Chondrocyte (in vitro differentiated cells): ENCODE measurements at places on chromosomes 2 and 18. TPM values are rescaled to one million over a fixed set of nuclear protein-coding genes. Genes with fewer than 3 reads are reported as not detected.

Gene ANKRD30B
- total RNA-seq = not detected in 3 replicates

Gene ZC3H6
- 6.6 to 9.4 TPM (median 8.6 TPM) in 3 replicates for total RNA-seq

Gene DES
- total RNA-seq = 0.70 to 19.8 TPM (median 15.5 TPM) in 3 replicates

Gene CYP1B1
- total RNA-seq = 60.6 to 135 TPM (median 133 TPM) in 3 replicates

Gene LCT
- not detected in 3 replicates for total RNA-seq

Gene ANKAR
- 4.0 to 6.4 TPM (median 4.4 TPM) in 3 replicates for total RNA-seq

Gene AOX1
- 1.7 to 3.4 TPM (median 2.0 TPM) in 3 replicates for total RNA-seq

Gene ADAM23
- 19.2 to 24.5 TPM (median 22.7 TPM) in 3 replicates for total RNA-seq

Gene CENPA
- total RNA-seq = 2.6 to 6.2 TPM (median 4.6 TPM) in 3 replicates

Gene DCDC2C
- total RNA-seq = not detected in 3 replicates

Gene VAMP5
- 1.8 to 2.4 TPM in 2 of 3 replicates, not detected in the other for total RNA-seq

Gene BOLL
- not detected in 3 replicates for total RNA-seq

DNA sequence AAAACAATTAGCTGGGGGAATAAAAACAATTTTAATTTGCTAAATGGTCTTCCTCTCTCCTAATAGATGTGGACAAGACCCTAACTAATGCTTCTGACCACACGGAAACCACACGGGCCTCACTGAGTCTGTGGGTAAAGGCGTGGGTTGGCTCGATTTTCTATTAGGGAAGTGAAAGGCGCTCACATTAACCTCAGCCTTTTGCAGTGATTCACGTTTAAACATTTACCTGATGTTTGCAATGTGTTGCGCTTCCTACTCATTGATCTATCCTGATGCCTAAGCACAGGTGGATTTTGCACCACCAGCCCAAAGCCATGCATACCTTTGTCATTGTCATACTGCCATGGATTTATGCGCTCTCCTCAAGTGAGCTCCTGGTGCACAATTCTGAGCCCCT lies 35.6 kb upstream of the NRP2 start:
- H3K4me3 ChIP-seq = no peak overlapping the region
- H3K4me1 ChIP-seq = peaks cover 9% of the 10 kb centered on the region
- H3K36me3 ChIP-seq = no peaks in the 10 kb centered on the region

DNA sequence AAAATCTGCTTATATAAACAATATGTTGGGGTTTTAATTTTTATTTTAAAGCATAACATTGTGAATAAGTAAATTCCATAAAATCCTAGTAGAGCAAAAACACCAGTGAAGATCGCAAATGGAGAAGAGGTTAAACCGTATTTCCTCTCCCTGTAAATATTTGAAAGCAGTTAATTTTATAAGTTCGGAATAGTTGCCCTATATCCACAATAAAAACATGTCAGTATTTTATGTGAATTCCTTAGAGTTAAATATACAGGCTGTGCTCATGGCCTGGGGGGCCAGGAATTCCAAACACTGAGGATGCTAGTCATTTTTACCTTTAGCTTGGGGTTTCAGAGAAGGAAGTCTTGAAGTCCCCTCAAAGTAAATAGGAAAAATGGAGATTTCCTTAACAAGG lies 135.0 kb downstream of the FIGN start:
- no peak for DNase-seq
- H3K4me1 ChIP-seq = peaks cover 84% of the 10 kb centered on the region
- peak overlapping the region; percentile 80 for H3K27ac ChIP-seq
- H3K27me3 ChIP-seq = no peaks in the 10 kb centered on the region
- H3K4me3 ChIP-seq = peak overlapping the region; percentile 41

GRCh38 chr2:227536445-227536844 lies 62.2 kb upstream of the SCYGR2 start:
- DNase-seq = no peak
- no peaks in the 10 kb centered on the region for H3K4me1 ChIP-seq
- H3K36me3 ChIP-seq = peaks cover 35% of the 10 kb centered on the region
- no peaks in the 10 kb centered on the region for H3K27me3 ChIP-seq
- no peak overlapping the region for H3K4me3 ChIP-seq

DNA sequence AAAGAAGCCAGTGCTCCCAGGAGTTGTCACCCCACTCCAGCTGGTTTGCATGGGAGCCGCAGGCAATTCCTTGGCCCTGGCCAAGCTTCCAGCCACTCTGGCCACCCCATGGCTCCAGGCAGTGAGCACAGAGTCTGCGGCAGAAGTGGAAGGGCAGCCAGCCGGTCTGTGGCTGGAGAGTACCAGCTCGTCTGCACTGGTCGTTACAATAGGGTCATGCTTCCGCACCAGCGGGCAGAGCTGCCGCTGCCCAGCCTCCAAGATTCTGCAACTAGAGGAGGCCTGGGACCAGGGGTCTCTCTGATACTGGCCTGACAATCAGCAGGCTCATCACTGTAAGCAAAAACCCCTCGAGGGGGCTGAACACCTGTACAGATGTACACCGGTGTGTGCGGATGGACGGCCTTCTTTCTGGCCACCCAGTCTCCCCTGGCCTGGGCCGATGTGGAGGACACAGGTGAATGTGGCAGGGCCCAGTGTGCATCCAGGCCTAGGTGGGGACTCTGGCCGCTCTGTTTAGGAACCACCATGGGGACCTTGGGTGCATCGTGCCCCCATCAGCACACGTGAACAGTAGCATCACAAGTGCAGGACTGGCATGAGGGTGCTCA lies 51.9 kb upstream of the ODC1 start:
- no peak for DNase-seq
- H3K4me3 ChIP-seq = no peak overlapping the region
- H3K36me3 ChIP-seq = no peaks in the 10 kb centered on the region
- peaks cover 6% of the 10 kb centered on the region for H3K4me1 ChIP-seq

DNA sequence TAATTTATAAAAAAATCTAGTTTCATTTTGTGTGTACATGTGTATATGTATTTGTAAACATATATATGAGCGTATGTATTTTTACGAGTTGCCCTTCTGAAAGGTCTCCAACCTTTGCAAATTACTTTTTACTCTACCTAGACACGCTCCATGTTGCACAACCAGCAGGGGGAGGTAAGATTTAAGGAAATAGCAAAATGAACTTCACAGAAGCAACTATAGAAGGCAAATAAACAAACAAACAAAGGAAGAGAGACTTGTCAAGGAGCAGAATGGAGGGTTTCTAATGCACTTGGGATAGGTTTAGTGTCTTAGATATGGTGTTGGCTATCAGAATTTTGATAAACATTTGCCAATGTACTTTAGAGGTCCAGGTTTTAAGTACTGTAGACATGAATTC lies 820.5 kb upstream of the POU3F3 start:
- H3K36me3 ChIP-seq = no peaks in the 10 kb centered on the region
- peaks cover 4% of the 10 kb centered on the region for H3K4me1 ChIP-seq
- no peak overlapping the region for H3K27ac ChIP-seq
- H3K4me3 ChIP-seq = no peak overlapping the region
- DNase-seq = no peak
- no peaks in the 10 kb centered on the region for H3K27me3 ChIP-seq

GRCh38 chr2:229611360-229611759 lies 103.0 kb downstream of the DNER start:
- H3K36me3 ChIP-seq = no peaks in the 10 kb centered on the region
- H3K27me3 ChIP-seq = no peaks in the 10 kb centered on the region
- DNase-seq = no peak
- H3K4me1 ChIP-seq = no peaks in the 10 kb centered on the region
- H3K27ac ChIP-seq = no peak overlapping the region
- H3K4me3 ChIP-seq = no peak overlapping the region

GRCh38 chr2:12694990-12695774 lies 21.6 kb upstream of the TRIB2 start:
- no peak overlapping the region for H3K4me3 ChIP-seq
- H3K36me3 ChIP-seq = peaks cover 4% of the 10 kb centered on the region
- H3K27ac ChIP-seq = no peak overlapping the region
- H3K4me1 ChIP-seq = no peaks in the 10 kb centered on the region

DNA sequence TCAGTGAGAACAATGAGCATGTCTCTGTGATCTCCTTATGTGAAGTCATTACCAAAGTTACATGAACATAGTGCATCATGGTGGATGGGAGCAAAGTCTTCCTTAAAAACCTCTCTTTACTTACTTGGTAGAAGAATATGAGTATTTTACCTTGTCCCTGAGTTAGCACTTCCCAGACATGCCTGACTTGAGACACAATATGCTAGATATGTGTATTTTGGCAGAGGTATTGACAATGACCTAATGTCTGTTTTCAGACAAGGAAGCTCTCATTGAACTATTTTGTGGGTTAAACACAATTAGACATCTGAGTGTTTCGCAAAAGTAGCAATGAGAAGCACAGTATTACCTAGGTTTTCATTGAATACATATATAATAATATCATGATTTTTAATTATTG lies 99.1 kb upstream of the MC4R start:
- no peak overlapping the region for H3K27ac ChIP-seq
- H3K4me1 ChIP-seq = peaks cover 22% of the 10 kb centered on the region
- no peaks in the 10 kb centered on the region for H3K27me3 ChIP-seq
- H3K36me3 ChIP-seq = no peaks in the 10 kb centered on the region

DNA sequence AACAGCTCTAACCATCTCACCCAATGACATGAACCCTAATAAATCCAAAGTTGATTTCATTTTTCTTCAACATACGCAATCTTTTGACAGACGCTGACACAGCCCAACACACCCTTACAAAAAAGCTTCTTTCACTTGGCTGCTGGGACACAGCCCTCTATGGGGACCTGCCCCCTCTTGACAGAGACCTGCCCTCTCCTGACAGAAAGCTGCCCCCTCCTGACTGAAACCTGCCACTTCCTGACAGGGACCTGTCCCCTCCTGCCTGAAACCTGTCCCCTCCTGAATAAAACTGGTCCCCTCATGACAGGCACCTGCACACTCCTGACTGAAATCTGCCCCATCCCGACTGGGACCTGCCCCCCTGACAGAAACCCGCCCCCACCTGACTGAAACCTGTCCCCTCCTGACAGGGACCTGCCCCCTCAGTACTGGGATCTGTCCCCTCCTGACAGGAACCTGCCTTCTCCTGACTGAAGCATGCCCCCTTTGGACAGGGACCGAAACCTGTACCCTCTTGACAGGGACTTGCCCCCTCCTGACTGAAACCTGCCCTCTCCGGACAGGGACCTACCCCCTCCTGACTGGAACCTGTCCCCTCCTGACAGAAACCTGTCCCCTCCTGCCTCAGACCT lies 87.9 kb downstream of the PXDN start:
- H3K27me3 ChIP-seq = no peaks in the 10 kb centered on the region
- H3K4me1 ChIP-seq = peaks cover 8% of the 10 kb centered on the region
- no peak overlapping the region for H3K4me3 ChIP-seq
- H3K36me3 ChIP-seq = peaks cover 27% of the 10 kb centered on the region

GRCh38 chr2:25347205-25347815 lies 5.6 kb upstream of the DNMT3A start:
- H3K27ac ChIP-seq = no peak overlapping the region
- H3K36me3 ChIP-seq = no peaks in the 10 kb centered on the region
- no peak overlapping the region for H3K4me3 ChIP-seq
- peaks cover 6% of the 10 kb centered on the region for H3K4me1 ChIP-seq
- no peak for DNase-seq

GRCh38 chr18:23540867-23541266 lies 37.6 kb downstream of the RMC1 start:
- no peaks in the 10 kb centered on the region for H3K27me3 ChIP-seq
- peak overlapping the region; percentile 32 for H3K27ac ChIP-seq
- H3K36me3 ChIP-seq = peaks cover 44% of the 10 kb centered on the region
- no peak overlapping the region for H3K4me3 ChIP-seq

GRCh38 chr18:3014503-3015203 lies 1.7 kb upstream of the LPIN2 start:
- no peak overlapping the region for H3K4me3 ChIP-seq
- H3K4me1 ChIP-seq = peaks cover 61% of the 10 kb centered on the region
- peak overlapping the region; percentile 18 for H3K27ac ChIP-seq
- H3K36me3 ChIP-seq = peaks cover 10% of the 10 kb centered on the region

GRCh38 chr2:171432969-171433762 lies 624 bp downstream of the METTL8 start:
- H3K4me1 ChIP-seq = peaks cover 36% of the 10 kb centered on the region
- DNase-seq = no peak
- H3K36me3 ChIP-seq = peaks cover 20% of the 10 kb centered on the region
- no peaks in the 10 kb centered on the region for H3K27me3 ChIP-seq
- H3K4me3 ChIP-seq = peak overlapping the region; percentile 76

- no peak overlapping the region for H3K27ac ChIP-seq
- H3K27me3 ChIP-seq = peaks cover 19% of the 10 kb centered on the region
- peaks cover 2% of the 10 kb centered on the region for H3K36me3 ChIP-seq
These were observed 13.5 kb downstream of the GPR39 start for GRCh38 chr2:132429941-132430573.

DNA sequence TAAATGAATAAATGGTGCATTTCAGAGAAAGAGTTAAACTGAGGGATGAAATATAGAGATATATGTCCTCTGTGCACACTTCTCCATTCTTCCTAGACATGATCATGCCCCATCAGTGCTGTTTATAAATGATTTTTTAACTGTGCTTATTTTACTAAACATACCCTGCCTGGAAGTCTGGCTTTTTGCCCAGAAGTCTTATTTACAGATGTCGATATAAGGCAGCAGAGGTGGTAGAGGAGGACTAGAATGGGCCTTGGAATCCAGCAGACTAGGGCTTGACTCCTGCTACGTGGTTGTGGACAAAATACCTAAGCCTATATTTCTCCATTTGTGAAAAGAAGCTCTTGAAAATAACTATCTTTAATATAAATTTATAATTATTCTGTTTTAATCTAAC lies 355.5 kb downstream of the RAD51AP2 start:
- no peaks in the 10 kb centered on the region for H3K36me3 ChIP-seq
- peaks cover under 1% of the 10 kb centered on the region for H3K27me3 ChIP-seq
- H3K4me3 ChIP-seq = no peak overlapping the region
- DNase-seq = no peak
- H3K27ac ChIP-seq = no peak overlapping the region

GRCh38 chr18:32372381-32373061 lies 98.2 kb downstream of the GAREM1 start:
- no peak overlapping the region for H3K27ac ChIP-seq
- H3K4me1 ChIP-seq = peaks cover 9% of the 10 kb centered on the region
- no peaks in the 10 kb centered on the region for H3K36me3 ChIP-seq
- no peak overlapping the region for H3K4me3 ChIP-seq

DNA sequence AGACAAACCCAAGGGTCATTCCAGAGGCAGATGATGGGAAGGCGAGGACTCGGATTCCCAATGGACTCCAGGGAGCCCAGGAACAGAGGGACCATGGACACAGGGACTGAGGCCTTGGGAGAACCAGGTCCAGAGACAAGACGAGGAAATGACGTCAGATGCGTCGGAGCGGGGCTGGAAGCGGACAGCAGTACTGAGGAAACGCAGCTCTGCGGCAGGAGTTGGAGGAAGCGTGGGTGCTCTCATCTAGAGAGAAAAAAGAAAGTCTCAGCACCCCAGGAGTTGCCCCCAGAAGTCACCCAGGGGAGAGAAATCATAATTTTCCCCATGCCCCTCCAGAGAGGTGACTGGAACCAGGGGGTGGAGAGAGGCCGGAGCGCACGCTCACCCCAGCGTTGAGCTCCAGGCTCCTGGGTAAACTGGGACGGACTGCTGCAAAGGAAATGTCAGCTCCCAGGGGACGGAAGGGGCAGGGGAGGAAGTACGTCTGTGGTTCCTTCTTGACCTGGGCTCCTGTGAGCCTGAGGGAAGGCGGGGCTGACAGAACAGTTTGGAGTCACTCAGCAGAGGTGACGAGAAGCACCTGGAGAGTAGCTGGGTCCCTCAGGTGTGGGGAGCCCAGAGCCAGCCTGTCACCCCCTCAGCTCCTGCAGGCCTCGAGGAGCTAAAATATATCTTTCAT lies 44.7 kb downstream of the CMPK2 start:
- DNase-seq = no peak
- H3K27me3 ChIP-seq = peaks cover 5% of the 10 kb centered on the region
- H3K36me3 ChIP-seq = no peaks in the 10 kb centered on the region
- peaks cover 22% of the 10 kb centered on the region for H3K4me1 ChIP-seq

GRCh38 chr2:75614162-75614651 lies 32.4 kb upstream of the MRPL19 start:
- no peak overlapping the region for H3K4me3 ChIP-seq
- no peaks in the 10 kb centered on the region for H3K4me1 ChIP-seq
- no peaks in the 10 kb centered on the region for H3K36me3 ChIP-seq

- DNase-seq = no peak
- H3K36me3 ChIP-seq = no peaks in the 10 kb centered on the region
- no peak overlapping the region for H3K4me3 ChIP-seq
These were observed 45.2 kb upstream of the SCG2 start for GRCh38 chr2:223647258-223647952.
